ENCODE measurements at places on chromosomes 11 and 22.

DNA sequence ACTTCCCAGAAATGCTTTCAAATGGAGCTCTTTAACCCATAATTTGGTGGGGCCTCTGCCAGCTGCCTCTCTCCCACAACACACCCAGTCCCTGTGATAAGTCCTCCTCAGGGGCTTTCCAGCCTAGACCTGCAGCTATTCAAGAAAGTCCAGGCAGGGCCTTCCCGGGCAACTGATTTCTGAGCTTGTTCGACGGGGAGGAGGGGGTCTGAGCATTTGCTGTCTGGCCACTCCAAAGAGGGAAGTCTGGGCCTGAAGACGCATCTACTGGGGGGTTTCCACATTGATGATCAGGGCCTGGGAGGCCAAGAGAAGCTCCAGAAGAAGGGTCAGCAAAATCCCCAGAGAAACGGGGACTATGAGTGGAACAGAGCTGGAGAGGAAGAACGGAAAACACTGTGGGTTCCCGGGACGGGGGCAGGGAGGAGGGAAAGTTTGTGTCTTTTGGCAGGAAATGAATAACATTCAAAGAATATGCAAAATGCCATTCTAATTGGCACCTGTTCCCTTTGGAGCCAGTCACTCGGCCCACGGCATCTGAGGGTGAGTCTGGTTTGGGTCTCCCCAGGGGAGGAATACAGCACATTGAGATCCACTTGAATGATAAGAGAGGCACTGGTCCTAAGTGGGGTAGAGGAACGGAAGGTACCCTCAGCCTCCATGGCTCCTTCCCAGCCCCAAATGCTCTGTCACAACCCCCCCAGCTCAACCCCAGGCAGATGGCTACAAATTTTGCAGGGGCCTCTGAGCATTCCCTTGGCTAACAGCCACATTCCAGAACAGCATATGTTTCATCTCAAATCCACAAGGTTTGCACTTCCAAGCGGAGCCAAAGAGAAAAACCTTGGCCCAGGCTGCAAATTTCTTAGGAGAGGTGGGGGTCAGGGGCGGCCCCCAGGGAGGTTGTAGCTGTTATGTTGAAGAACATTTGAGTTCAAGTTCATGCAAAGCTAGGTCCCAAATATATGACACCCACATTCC, 72.0 kb downstream of the RPUSD4 start:
- DNase-seq: no peak

DNA sequence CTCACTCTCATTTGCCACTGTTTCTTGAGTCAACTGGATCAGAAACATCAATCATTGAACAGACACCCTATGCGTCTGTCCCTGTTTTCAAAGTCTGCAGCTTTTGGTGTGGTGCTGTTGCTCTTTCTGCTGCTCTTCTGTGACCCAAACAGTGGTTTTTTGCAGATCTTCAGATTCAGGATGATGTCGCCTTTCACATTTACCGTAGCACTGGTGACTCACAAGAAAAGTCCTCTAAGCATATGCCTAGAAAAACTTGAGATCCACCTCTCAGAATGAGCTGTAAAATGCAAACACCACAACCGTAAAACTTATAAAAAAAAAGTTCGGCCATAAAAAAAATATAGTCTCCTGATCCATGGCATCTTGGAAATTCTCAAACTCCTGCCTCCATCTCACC, 400.4 kb downstream of the NTM start:
- no peak for DNase-seq

- no peak for DNase-seq
These were observed 36.7 kb upstream of the SESN3 start for GRCh38 chr11:95267601-95268213.

DNA sequence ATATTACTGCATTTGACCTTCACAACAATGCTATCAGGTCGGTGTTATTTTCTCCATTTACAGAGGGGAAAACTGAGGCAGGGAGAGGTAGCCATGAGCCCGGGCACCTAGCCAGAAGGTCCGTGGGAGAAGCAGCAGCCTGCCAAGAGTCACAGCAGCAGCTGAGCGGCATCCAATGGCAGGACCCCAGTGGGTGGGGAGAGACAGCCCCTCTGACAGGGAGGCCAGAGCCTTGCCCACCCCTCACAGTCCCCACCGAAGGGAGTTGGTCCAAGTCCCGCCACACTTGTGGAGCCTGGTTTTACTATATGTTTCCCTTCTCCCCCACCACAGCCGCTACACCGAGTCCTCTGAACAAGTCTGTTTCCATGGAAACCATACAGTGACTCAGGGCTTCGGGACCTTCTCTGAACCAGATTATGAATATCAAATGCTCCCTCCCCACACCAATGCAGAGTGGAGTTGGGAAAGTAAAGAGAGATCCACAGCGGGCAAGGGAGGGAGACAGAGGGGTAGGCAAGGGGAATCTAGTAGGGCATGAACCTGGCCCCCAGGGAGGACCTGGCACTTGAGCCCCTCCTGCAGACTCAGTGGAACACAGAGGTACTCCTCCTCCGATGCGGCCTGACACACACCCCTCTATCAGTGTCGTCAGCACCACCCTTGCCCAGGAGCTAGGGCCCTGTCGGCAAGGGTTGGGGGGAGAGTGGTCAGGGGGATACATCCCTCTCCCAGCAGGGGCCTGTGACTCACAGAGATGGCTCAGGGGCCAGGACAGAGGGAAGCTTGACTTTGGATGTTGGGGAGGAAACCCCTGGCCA, 2.5 kb downstream of the CHST1 start:
- DNase-seq: no peak

DNA sequence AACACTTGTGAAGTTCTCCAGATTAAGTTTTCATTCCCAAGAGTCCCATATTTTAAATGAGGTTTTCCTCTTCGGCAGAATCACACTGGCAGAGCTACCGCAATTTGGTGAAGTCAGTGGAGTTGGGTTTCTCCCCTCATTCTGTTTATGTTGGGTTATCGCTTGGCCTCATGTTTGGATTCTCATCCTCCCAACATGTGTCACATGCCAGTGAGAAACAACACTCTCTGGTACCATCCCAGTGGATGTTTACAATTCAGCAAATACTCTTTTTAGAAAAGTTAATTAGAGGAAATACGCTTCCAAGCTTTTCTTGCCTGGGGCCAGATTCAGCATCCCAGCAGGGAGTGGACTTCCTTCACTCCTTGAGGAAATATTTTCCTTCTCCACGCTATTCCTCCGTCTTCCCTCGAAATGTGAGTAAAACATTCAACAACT, 2.1 kb downstream of the PAMR1 start:
- DNase-seq: no peak

All from CD4-positive, alpha-beta T cell treated with Interleukin-15 for 4 hours (primary cell).